ENCODE measurements at places on chromosomes 5 and 9.

- no peak for DNase-seq
- H3K4me1 ChIP-seq = no peaks in the 10 kb centered on the region
- no peaks in the 10 kb centered on the region for H3K27me3 ChIP-seq
- no peaks in the 10 kb centered on the region for H3K36me3 ChIP-seq
- H3K27ac ChIP-seq = no peak overlapping the region
Observed at GRCh38 chr5:116420540-116420939, 154.1 kb downstream of the SEMA6A start.

GRCh38 chr9:125690679-125691078 lies 16.3 kb downstream of the MAPKAP1 start:
- H3K27ac ChIP-seq = no peak overlapping the region
- no peak for DNase-seq
- no peak overlapping the region for H3K4me3 ChIP-seq
- no peaks in the 10 kb centered on the region for H3K27me3 ChIP-seq

GRCh38 chr5:39424736-39425637 lies at the start of gene DAB2:
Gene DAB2 (minus strand): TSS chr5:39424980. CDS start chr5:39394320, 30,660 bp downstream.
- peaks cover 44% of the 10 kb centered on the region for H3K27me3 ChIP-seq
- H3K27ac ChIP-seq = no peak within 1 kb of the TSS
- peak; percentile 59 for DNase-seq
- H3K4me1 ChIP-seq = peaks cover 5% of the 10 kb centered on the region
- H3K36me3 ChIP-seq = no peaks in the 10 kb centered on the region

- DNase-seq = no peak
- H3K4me1 ChIP-seq = no peaks in the 10 kb centered on the region
- no peaks in the 10 kb centered on the region for H3K27me3 ChIP-seq
- H3K4me3 ChIP-seq = no peak overlapping the region
- H3K36me3 ChIP-seq = peaks cover 3% of the 10 kb centered on the region
Observed at GRCh38 chr9:136028760-136029470, 66.2 kb downstream of the NACC2 start.

DNA sequence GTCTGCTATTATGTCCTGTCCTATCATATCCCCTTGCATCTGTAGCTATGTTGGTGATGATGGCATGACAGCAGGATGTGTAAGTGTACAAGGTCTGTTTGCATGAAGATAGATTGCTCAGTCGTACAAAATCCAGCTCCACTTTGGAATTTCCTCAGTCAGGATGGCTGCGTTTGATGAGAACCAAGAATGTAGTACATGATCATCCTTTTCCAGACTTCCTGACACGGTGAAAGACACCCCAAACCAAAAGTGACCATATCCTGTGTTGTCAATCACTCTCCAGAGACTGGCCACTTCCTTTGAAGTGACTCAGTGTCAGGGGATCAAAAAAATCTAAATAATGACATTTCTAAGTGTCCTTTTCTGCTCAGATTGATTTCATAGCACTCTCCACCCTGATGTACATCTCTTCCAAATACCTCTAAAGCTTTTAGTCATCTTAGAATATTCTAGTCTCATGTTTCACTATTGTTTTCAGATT lies 213.4 kb downstream of the PLK2 start:
- no peak overlapping the region for H3K27ac ChIP-seq
- H3K36me3 ChIP-seq = no peaks in the 10 kb centered on the region
- DNase-seq = no peak
- no peak overlapping the region for H3K4me3 ChIP-seq
- no peaks in the 10 kb centered on the region for H3K27me3 ChIP-seq
- H3K4me1 ChIP-seq = no peaks in the 10 kb centered on the region

DNA sequence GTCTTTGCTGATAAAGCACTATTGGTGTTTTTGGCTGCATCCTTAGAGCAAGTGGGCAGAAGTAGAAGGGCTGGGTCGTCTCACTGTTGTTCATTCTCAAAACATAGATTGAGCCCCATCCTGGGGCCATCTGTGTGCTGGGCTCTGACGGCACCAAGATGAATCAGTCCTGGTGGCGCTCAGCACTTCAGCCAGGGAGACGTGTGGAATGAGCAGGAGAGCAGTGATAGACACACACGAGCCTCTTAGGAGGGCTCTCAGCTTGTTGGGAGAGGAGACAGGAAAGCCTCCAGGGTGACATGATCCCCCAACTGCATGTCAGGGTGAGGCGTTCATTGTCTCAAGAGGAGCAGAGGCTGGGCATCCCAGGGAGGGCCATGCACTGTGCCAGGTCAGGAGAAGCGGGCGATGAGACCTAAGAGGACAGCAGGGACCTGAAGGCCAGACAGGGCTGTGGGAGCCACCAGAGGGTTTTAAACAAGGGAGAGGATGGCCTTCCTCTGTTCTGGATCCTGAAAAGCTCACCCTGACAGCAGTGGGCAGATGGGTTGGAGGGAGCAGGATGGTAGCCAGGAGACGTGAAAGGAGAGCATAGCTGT lies 115.8 kb downstream of the DAB2IP start:
- DNase-seq = no peak
- no peaks in the 10 kb centered on the region for H3K36me3 ChIP-seq
- no peak overlapping the region for H3K27ac ChIP-seq
- H3K4me1 ChIP-seq = no peaks in the 10 kb centered on the region

Data from activated CD8-positive, alpha-beta T cell treated with anti-CD3 and anti-CD28 coated beads, Interleukin-2, amount 10 ng/mL, durations not matched to agents 7 days and 5 days (primary cell).